Prostate gland (tissue), 2 donors: ENCODE measurements at places on chromosomes 12 and 14.

DNA sequence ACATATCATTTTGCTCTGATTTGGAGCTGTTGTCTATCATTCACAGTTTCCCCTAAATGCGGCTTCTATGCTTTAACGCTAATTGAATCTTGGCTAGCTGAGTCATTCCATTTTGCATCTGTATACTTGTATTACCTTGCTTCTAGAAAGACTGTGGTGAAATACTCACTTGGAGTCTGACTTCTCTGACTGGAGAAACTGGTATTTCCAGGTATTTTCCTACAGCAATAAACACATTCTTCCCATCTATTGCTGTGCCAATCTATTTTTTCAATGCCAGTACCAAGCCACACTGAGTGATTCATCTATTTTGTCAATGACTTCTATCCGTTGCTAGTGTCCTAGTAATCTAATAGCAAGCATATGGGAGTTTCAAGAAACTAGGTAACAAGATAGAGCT, 76.0 kb upstream of the ST8SIA1 start:
- peak; percentile 63 for DNase-seq

GRCh38 chr12:71654200-71654599, 9.4 kb downstream of the ZFC3H1 start:
- DNase-seq, result no peak

GRCh38 chr12:124707316-124707715, 139.9 kb upstream of the NCOR2 start:
- DNase-seq, result no peak

DNA sequence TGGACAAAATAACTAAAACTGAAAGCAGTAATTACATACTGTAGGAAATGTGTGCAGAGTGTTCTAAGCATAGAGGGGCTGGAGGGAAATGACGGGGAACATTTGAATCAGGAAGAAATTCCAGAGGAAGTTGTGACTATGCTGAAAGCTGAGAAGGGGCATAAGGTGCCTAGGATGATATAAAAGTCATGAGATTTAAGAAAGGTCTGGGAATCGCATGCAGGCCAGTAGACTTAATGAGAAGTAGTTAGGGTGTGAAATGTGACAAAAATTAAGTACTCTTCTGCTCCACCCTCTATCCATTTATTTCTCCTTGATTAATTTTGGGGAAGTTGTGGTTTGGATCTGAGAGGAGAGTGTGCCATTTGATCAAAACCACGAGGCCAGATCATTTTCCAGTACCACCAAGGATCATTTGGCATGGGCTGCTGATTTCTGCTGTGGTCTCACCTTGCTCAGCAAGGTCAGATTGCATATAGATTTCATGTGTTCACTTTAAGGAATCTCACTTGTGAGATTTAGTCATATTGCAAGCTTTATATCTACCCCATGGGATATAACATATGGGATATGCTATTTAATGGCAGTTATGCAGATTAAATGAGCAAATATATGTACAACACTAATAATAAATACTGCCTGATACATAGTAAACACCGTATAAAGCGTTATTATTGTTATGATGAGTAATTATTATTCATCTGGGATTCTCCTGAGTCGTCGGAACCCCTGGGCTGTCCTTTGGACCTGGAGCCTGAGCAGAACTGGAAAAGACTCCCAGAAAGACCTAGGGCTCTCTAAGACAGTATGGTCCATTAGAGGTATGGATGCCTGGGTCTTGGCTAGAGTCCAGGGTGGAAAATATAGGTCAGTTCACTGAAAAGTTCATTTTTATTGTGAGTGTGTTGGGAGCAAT, 72.3 kb downstream of the SRGAP1 start:
- no peak for DNase-seq

DNA sequence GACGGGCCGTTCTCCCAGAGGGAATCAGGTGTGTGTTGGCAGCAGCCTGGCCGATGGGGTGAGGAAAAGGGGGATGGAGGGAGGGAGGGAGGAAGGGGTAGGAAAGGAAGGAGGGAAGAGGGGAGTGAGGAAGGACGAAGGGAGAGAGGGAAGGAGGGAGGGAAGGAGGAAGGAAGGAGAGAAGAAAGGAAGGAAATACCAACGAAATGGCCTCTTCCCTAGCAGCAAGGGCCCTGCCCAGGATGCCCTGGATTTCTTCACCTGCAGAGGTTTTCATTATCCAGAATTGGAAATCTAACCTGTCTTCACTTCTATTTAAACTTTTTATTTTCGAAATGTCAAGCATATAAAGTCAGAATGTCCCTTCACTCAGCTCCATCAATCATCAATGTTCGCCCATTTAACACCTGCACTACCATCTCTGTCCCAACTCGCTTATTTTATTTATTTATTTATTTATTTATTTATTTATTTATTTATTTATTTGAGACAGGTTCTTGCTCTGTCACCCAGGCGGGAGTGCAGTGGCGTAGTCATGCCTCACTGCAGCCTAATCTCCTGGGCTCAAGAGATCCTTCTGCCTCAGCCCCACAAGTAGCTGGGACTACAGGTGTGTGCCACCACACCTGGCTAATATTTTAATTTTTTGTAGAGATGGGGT, 70.7 kb downstream of the ACACB start:
- no peak for DNase-seq

DNA sequence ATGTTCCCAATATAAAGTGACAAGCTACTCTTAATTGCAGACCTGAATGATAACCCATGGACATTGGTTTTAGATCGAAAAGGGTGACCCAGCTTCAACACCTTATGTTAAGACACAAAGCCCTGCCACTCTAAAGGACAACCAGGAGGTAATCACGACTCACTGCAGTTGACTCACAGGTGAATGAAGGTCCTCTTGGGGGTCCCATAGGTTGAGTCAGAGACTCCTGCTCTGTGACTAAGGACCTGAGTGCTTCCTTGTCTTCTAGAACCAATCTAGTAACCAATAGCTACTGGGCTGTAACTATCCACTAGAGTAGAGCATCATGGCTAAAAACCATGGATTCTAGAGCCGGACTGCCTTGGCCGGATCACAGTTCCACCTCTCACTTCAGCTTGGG, 73.8 kb downstream of the KCNK10 start:
- no peak for DNase-seq

GRCh38 chr14:42420071-42420470, 813.4 kb downstream of the LRFN5 start:
- no peak for DNase-seq

DNA sequence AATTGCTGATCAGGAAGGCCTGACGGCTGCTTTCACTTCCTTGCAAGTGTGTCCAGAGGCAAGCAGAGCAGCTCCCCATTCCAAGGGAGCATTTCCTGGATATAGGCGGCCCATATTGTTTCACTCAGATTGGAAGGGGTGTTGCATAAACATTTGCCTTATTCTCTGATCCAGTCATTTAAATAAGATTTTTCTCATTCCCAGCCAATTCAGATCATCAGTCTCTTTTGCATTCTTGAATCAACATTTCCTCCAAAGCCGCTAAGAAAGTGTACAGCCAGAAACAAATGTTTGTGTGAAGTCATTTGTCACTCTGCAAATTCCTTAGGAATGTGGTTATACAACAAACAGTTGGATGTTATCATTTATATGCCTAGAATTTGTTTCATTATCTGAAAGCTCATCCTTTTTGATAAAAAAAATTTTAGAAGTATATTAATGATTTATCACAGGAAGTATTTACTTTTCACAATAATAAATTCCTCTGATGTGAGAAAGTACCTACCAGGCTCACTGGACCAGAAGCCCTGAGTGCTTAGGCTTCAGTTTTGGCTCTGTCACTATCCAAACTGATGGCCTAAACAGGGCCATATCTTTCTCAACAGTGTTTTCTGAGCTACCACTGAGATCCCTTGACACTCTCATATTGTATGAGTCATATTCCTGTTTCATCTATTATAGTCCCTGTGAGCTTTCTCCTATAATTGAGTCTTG, 379.6 kb downstream of the CCDC91 start:
- no peak for DNase-seq

GRCh38 chr14:77623201-77623600, 6.8 kb upstream of the SPTLC2 start:
- DNase-seq, result no peak

- DNase-seq, result peak; percentile 54
These were observed 17.4 kb upstream of the CHFR start for GRCh38 chr12:132904718-132905328.

- no peak for DNase-seq
These were observed 10.1 kb upstream of the TMCC3 start for GRCh38 chr12:94660436-94660835.

- DNase-seq, result no peak
These were observed 67.0 kb upstream of the CSRP2 start for GRCh38 chr12:76945867-76946266.

DNA sequence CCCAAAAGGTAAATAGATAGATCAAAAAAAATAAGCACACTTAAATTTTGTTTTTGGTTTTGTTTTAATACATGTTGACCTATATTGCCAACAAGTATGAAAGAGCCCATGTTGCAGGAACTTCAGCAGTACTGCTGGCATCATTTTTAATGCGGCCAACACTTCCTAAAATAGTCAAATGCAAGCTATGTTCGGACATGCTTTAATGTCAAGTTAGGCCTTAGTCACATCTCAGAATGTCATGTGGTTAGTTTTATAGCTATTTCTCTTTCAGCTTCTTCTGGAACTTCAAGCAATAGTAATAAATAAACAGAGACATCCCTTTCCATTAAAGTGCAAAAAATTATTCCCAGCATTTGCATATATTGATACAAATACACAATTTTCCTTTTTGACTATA, 153.4 kb downstream of the PIK3C2G start:
- peak; percentile 39 for DNase-seq

GRCh38 chr14:76827696-76828296, 1.6 kb downstream of the LRRC74A start:
- no peak for DNase-seq

- no peak for DNase-seq
These were observed 9.1 kb upstream of the RPAP3 start for GRCh38 chr12:47714826-47715386.
